ENCODE measurements at places on chromosomes 5 and 9. TPM values are rescaled to one million over a fixed set of nuclear protein-coding genes. Genes with fewer than 3 reads are reported as not detected.

CNTNAP3B gene
- total RNA-seq: 18.9 TPM

TMEM161B gene
- 9.4 TPM for total RNA-seq

HMGCS1 gene
- 29.5 TPM for total RNA-seq

TTLL11 gene
- total RNA-seq: 3.4 TPM

GRM6 gene
- total RNA-seq: not detected

DHX29 gene
- 38.5 TPM for total RNA-seq

SLC27A6 gene
- not detected for total RNA-seq

PTPN3 gene
- 2.3 TPM for total RNA-seq

CYSRT1 gene
- total RNA-seq: under 0.01 TPM

TLR4 gene
- total RNA-seq: 58.5 TPM

MRNIP gene
- total RNA-seq: 17.2 TPM

IL5 gene
- total RNA-seq: not detected

PKD2L2 gene
- total RNA-seq: 0.38 TPM

ANGPTL2 gene
- 5.9 TPM for total RNA-seq

All from regular cardiac myocyte (primary cell).